ENCODE measurements at places on chromosomes 7 and 10. TPM values are rescaled to one million over a fixed set of nuclear protein-coding genes. Genes with fewer than 3 reads are reported as not detected.
A peak's percentile ranks its signal among the peaks of the same experiment; 100 is the strongest.

DNA sequence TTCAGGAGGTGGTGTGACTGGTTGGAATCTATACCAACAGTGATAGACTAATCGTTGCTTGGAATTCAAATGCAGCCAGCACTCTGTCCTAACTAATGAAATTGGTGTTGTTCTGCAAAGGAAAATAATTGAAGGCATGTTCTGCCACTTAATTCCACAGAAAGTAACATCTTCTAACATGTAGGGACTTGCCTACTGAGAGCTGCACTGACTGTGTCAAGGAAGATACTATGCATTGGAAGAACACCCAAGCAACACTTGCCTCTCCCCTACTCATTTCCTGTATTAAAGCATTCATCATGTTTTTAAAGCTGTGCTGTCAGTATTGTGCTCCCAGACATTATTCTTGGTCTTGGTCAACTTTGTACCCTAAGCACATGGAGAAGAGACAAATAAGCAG, 2.7 kb upstream of the CYP3A7 start:
- no peak for DNase-seq

DNA sequence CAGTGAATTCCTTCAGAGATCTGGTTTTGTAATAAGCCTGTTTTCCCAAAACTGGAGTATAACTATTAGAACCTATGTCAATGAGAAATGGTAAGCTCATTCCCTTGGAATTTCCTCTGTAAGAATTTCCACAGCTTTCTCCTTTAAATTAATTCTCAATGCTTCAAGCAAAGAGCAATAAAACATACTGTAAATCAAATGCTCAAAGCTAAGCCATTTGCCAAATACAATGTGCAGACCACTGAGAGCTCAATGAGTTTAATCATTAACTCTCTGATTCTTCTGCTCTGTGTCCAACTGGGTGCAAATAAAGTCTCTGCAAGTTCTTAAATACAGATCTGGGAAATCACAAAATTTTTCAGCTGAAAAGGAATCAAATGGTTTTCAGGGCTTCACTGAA, 227.6 kb upstream of the IMMP2L start:
- no peak for DNase-seq

DNA sequence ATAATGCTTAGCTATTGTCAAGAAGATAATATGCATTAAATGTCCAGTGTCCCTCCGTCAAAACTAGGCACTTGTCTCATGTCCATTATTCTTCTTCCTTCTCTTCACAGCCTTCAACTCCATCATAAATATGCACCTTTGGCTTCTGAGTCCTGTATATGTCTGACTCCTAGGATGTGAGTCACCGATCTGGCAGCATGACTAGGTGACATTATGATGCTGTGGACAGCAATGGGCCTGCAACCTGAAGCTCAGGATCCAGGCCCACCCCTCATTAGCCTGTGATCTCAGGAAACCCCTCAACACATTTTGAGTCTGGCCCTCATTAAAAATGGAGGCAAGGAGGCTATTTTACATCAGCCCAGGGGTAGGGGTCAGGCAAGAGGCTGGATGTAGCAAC, 362.5 kb upstream of the ZMIZ1 start:
- no peak for DNase-seq

- DNase-seq: no peak
Observed at GRCh38 chr7:146741911-146742310, 625.3 kb downstream of the CNTNAP2 start.

- no peak for DNase-seq
Observed at GRCh38 chr7:3260401-3260715, 40.7 kb upstream of the SDK1 start.

DNA sequence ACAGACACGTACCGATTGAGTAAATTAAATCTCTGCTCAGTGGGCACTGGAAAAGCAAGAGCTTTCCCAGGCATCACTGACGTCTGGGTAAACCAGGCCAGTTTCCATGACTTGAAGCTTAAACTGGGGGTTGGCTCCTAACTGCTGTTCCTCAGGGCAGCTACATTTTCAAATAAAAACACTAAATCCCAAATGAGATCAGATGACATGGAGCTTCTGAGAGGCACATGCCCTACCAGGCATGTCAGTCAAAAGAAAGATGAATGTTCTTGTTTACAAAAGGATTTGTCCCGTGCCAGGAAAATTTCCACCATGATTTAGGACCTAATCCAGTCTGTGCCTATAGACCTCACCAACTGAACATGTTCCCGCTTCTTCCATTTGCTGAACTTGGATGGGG, 220.2 kb downstream of the KCNMA1 start:
- DNase-seq: no peak

- DNase-seq: no peak
Observed at GRCh38 chr10:33715303-33715975, 381.0 kb upstream of the NRP1 start.

DNA sequence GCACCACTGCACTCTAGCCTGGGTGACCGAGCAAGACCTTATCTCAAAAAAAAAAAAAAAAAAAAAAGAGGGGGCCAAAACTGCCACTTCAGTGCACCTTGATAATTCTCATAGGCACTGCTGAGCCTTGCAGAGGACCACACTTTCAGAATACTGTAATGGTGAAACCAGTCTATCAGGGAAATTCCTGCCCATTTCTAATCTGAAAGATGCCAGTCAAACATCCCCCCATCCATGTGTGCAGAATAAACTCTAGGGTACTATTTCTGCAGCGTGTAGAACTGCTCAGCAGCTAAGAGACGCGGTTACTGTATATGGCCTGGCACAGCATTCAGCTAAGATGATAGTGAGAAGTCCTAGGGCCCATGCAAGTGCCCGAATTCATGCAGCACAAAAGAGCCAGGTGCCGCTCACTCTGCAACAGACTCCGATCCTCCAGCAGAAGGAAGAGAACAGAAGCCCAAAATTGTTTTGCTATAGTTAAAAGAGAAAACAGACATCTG, 286.8 kb upstream of the KLF14 start:
- no peak for DNase-seq

GRCh38 chr7:50317221-50317678, 12.7 kb downstream of the IKZF1 start:
- DNase-seq: peak; percentile 85

Gene HOGA1
- total RNA-seq: not detected

Gene CREB5
- total RNA-seq: not detected

Gene SYT15
- 0.70 TPM for total RNA-seq

Gene ODAD2
- total RNA-seq: not detected

Gene ATXN7L1
- 9.0 TPM for total RNA-seq

Gene PFKP
- total RNA-seq: 187 TPM
